ENCODE measurements at places on chromosomes 7 and 10.

DNA sequence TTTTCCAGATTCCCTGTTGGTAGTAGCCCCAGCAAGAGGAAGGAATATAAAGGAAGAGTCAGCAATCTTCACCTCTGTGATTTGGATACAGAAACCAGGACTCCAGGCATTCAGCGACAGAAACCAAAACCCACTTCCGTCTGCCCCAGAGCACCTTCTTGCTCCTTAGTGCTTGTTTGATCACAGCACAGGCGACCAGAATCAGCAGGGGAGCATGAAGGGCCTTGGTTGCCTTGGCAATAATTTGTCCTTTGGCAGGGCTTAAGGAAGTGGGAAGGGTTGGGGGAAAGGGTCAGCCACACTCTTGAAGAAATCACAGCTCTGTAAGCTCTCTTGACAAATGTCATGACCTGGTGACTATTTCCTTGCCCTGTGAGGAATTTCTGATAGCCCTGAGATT, 379.6 kb downstream of the OTUD1 start:
- DNase-seq: no peak

- DNase-seq: no peak
These were observed 6.3 kb upstream of the CDH23 start for GRCh38 chr10:71390461-71390835.

DNA sequence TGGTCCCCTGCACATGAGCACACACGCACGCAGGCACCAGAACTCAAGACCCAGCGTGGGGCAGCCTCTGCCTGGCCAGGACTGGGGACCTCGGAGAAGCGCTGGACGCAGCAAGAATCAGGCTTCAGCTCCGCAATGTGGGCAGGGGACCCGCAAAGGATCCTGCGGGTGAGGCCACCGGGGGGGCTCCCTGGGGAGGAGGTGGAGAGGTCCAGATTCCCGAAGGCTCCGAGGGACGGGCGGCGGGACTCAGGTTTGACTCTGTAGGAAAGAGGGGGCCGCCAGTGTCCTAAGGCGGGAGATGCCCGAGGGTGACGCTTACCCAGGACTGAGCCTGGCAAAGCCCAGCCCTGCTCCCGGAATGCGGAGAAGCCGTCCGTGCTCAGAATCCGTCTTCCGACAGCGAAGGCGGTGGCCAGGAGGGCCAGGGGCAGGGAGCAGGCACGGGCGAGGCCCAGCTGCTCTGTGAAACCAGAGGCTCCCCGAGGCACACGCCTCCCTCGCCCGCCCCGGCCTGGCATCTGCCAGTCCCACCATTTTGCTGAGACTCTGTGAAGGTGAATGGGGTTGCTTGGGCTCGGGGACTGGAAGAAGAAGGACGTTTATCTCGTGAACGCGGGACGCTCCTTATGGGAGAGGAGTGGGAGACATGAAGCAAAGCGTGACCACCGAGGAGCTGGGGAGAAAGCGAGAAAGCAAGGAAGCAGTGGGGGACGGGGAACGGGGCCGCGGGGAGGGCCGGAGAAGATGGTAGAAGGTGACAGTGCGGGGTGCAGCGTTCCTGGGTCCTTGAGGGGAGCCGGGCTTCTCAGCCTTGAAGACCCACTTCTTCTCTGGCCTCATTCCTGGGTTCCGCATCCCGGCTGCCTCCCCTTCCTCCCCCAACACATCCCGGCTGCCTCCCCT, 489.2 kb downstream of the PTPRN2 start:
- no peak for DNase-seq

- no peak for DNase-seq
These were observed 5.6 kb downstream of the BTBD16 start for GRCh38 chr10:122276611-122277208.

- DNase-seq: no peak
These were observed 83.3 kb downstream of the CRPPA start for GRCh38 chr7:16338065-16338464.

All from stimulated activated CD4-positive, alpha-beta T cell treated with anti-CD3 and anti-CD28 coated beads, Interleukin-1b, Interleukin-23, amount 100 ng/mL, for 48 hours (primary cell).